ENCODE measurements at places on chromosomes 16 and 17.

DNA sequence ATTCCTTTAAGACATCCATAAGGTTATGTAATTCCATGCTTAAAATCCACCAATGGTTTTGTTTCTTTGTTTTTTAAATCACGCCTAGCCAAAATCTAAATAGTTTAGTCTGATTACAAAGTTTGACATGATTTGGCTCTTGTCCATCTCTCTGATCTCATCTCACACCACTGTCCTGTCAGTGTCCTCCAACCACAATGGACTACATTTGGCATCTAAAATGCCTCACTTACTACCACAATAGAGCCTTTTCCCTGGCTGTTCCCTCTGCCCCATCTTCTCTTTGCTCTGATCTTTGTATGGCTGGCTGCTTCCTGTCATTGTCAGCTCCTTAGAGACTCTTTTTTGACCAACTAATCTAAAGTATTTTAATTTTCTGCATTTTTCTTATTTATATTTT, 157.2 kb downstream of the MYO1D start:
- no peak for DNase-seq

- DNase-seq: no peak
Observed at GRCh38 chr17:4514206-4514605, 15.5 kb downstream of the SPNS2 start.

GRCh38 chr16:26701243-26701886, 365.4 kb upstream of the C16orf82 start:
- DNase-seq: no peak

GRCh38 chr16:46648656-46649055, 27.5 kb upstream of the SHCBP1 start:
- DNase-seq: no peak

GRCh38 chr17:29401258-29401657, 11.1 kb downstream of the TAOK1 start:
- DNase-seq: no peak

DNA sequence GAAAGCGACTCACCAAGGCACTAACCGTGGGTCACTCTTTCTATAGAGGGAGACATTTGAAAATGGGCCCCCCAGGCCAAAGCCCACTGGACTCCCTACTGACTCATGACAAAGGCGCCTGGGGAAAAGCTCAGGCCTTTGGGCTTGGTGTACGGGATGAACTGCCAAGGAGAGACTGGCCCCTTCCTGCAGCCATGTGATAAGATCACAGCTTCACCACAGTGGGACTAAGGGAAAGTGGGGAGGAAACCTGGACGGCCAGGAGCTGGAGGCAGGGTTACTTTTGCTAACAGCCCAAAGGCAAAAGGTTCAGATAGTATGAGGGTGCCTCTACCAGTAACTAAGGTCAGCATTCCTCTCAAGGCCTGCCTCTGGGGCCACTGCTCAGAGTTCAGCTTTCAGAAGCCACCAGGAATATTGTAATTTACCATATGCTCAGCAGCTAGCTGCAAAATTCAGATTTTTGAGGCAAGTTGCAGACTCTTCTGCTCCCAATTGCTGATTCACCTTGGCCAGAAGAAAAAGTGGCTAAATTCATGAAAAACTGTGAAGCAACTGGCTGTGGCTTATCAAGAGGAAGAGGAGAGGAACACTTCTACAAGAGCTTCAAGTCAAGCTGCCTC, 37.1 kb upstream of the SLC25A19 start:
- no peak for DNase-seq

DNA sequence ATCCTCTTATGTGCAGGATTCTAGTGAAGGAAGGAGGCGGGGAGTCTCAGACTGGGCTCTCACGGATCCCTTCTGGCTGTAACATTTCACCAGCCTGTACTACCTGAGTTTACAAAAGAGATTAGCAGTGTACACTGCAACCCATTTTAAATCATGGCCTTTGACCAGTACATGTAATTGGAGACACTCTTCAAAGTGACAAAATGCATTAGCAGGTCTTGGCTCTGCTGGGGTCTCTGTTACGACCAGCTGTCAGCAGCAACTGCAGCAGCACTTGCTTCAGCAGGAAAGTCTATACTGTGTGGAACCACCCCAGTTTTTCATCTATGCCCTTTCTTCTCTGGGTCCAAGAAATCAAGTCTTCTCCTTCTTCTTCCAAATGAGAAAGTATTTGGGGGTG, 322.8 kb upstream of the ASIC2 start:
- DNase-seq: no peak

GRCh38 chr17:79788989-79789942, 7.6 kb downstream of the CBX8 start:
- DNase-seq: no peak
